Hematopoietic multipotent progenitor cell treated with erythropoietin and hydrocortisone succinate and interleukin-3 and kit ligand, for 17 days (in vitro differentiated cells): ENCODE measurements at places on chromosomes 5 and 9.
A peak's percentile ranks its signal among the peaks of the same experiment; 100 is the strongest.

DNA sequence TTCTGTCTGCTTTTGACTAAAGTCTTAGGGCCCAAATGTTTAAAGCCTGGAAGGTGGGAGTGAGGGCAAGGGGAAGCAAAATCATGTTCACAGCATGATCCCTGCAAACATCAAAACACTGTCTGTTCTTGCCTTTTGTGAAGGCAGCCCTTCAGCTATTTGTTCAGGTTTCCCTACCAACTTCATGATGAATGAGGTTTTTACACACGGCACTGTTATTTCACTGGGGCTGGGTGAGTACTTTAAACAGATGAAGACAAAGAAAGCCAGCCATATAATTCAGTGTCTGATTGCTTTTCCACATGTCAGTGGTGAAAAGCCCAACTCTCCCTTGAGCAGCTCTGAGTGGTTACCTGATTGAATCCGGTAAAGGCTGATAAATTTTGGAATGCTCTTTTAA, 224.7 kb upstream of the GRAMD2B start:
- no peak for DNase-seq

DNA sequence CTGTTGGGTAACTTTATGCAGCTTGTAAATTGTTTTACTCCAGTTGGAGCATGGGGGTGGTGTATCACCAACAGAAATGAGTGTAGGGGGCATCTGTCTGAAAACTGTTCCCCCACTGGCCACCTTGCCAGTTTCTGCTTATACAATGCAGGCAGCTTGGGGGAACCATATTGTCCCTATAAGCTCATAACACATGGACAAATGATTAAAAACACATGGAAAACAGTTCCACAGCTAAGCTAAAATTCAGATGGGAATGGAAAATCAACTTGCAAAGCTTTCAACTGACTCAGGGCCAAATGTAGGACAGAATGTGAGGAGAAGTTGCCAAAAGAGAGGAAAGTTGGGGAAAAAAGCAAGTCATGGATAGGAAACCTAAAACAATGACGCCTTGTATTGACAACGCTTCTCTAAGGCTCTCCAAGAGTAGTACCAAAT, 7.9 kb upstream of the CER1 start:
- DNase-seq, result no peak

DNA sequence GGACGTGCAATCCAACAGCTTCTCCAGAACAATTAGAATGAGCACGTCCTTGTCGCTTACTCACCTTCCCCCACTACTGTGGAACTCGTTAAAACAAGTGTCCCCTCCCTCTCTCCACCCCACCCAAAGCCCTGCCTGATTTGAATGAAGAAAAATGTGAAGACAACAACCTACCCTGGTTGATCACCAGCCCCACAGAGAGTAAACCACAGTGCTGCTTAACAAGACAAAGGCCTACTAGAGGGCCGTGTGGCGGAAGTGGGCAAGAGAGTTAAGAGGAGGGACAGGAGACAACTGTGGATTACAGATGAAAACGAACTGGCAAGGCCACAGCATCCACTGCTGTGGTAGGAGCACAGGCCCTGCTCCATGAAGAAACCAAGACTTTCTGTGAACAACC, 51.1 kb downstream of the CDK5RAP2 start:
- no peak for DNase-seq

- peak; percentile 6 for DNase-seq
These were observed 59.4 kb upstream of the RAPGEF1 start for GRCh38 chr9:131799177-131799823.

GRCh38 chr5:112691758-112692157, 45.9 kb upstream of the APC start:
- peak; percentile 77 for DNase-seq

GRCh38 chr5:163813900-163814299, 308.5 kb downstream of the MAT2B start:
- no peak for DNase-seq

DNA sequence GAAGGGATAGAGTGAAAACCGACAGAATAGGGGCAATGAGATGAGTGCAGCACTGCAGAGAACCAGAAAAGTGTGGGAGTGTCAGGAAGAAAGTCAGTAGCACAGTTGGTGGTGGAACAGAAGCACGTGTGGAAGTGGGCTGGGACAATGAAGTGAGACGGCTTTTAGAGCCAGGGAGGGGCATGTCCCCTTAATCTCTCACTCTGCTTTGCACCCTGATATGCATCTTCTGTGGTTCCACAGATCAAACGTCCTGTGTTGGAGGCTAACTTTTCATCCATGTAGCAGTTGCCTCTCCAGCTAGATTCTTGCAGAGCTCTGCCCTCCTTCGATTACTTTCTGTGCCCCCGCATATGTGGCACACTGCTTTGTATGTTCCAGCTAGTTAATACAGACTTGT, 163.6 kb downstream of the DOCK8 start:
- no peak for DNase-seq

DNA sequence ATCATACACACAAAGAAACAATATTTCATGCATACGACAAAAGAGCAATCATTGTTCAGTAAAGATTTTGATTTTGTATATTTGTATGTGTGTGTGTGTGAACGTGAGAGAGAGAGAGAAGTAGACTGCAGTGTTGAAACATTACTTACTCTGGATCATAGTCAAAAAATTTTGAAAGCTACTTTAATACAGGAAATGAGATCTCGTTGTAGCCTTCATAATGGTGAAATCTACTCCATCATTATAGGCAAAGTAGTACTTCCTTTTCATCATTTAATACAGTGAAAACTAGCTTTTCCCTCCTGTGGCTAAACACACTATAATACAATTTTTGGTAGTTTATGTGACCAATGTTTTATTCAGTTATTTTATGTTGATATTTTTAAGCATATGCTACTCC, 1427.7 kb upstream of the C9orf72 start:
- DNase-seq, result no peak

GRCh38 chr9:95120781-95121370, 196.6 kb downstream of the FANCC start:
- no peak for DNase-seq

- no peak for DNase-seq
These were observed 423.8 kb downstream of the YTHDC2 start for GRCh38 chr5:113937301-113937700.

- no peak for DNase-seq
These were observed 84.5 kb downstream of the TTLL11 start for GRCh38 chr9:122008559-122008958.

DNA sequence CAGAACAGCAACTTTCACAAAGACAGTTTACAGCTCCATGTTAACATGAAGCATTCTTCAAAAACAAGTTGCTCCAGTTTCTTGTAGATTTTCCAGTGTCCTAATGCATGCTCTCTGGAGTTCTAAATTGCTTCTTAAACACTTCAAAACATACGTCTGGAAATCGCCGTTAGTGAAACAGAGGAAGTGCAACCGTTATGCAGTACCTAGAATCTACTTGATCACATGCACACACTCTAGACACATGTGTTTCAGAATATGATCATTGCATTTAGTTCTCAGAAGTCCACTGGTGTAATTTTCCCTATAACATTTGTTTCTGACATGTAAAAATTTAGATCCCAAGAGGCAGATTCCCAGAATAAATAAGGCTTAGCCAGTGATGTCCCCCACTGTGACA, 41.1 kb upstream of the RUFY1 start:
- no peak for DNase-seq

- no peak for DNase-seq
These were observed 7.2 kb upstream of the ZDHHC12 start for GRCh38 chr9:128731093-128731492.

- DNase-seq, result no peak
These were observed 66.9 kb downstream of the EBF1 start for GRCh38 chr5:159032656-159033350.

DNA sequence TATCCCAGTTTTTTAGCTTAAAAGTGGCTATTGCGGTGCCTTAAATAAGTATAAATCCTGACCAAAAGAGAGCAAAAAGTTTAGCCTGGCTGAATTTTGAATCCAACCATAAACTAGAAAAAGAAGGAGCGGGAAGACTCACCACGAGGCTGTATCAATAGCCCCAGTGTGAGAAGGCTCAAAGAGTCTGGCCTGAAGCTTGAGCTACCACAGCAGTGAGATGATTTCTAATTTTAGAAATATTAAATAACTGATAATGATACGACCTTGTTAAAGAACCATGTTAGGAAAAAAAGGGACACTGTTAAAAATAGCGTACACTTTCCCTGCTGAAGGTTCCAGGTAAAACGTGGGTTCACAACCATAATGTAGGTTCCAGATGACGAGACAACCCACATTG, 134.1 kb upstream of the ZNF462 start:
- DNase-seq, result no peak

- peak; percentile 21 for DNase-seq
These were observed 146.4 kb downstream of the HACD4 start for GRCh38 chr9:20884985-20885593.

DNA sequence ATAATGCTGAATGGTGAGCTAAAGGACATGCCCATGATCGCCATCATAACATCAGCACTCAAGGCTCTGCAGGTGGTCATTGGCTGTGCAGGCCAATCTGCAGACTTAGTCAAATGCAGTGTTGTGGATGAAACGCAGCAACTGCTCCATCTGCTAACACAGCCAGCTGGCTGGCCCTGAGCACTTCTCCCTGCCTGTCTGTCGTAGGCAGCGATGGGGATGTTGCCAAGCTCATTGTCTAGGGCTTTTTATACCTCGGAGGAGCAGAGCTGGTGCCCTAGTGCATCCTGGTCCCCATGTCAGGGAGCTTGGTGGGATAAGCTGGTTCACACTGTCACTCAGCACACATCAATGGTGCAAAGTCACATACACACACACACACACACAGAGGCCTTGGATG, 189.4 kb downstream of the TENT4A start:
- no peak for DNase-seq

GRCh38 chr5:133821889-133822288, 146.5 kb downstream of the C5orf15 start:
- no peak for DNase-seq

GRCh38 chr9:117104716-117105495, 310.0 kb downstream of the ASTN2 start:
- DNase-seq, result no peak

DNA sequence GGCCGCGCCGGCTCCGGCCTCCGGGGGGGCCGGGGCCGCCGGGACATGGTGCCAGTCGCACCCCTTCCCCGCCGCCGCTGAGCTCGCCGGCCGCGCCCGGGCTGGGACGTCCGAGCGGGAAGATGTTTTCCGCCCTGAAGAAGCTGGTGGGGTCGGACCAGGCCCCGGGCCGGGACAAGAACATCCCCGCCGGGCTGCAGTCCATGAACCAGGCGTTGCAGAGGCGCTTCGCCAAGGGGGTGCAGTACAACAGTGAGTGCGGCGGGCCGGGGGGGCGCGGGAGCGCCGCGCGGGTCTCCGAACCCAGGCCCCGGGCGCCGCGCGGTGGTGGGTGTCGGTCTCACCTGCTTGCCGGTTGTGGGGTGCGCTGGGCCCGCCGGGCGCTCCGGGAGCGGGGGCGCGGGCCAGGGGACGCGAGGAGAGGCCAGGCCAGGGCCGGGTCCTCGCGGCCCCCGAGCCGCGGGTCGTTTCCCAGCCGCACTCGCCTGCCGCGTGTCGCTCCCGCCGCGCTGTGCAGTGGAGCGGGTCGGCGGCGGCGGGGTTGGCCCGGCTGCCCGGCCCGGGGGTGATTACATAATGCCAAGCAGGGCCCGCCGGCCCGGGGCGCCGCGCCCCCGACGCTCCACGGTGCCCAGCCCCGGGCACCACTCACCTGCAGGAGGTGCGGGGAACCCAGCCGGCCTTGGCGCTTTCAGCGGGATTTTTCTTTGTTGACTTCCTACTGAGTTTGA, 492 bp downstream of the RABL6 start:
- DNase-seq, result peak; percentile 27

DNA sequence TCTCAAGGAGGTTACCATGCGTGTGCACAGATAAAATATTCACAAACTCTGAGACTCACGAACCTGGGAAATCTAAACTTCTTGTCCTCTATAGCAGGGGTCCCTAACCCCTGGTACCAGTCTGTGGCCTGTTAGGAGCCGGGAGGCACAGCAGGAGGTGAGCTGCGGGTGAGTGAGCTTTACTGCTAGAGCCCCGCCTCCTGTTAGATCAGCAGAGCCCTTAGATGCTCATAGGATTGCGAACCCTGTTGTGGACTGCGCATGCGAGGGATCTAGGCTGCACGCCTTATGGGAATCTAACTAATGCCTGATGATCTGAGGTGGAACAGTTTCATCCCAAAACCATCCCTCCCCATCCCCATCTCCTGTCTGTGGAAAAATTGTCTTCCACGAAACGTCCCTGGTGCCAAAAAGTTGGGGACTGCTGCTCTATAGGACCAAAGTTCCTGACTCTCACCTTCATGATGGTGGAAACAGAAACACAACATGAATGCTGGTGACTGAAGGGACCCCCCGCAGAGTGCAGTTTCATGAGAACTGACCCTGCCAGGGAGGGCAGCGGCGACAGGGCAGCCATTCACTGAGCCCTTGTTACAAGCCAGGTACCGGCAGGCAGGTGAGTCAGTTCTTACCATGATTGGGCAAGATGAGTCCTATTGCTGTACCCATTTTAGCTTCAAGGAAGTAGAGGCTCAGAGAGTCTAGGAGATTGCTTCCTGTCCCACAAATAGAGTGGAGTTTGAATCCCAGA, 181.9 kb downstream of the RGS3 start:
- no peak for DNase-seq

DNA sequence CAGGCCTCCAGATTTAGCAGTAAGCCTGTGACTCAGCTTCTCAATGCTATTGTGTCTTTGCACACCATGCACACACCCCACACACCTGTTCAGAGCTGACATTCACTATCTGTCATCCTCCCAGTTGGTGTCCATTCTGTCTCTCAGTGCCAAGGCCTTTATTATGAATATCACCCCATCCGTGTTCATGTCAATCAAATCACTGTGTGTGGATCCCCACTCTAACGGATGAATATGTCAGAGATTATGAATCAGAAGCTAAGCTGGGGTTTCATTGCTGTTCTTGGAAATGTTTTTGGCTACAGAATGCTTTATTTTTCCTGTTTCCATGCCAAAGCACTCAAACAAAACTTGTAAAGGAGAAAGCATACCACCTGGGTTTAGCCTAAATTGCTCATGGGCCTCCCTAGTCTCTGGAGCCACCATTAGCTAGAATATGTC, 9.4 kb upstream of the MAMDC2 start:
- no peak for DNase-seq

GRCh38 chr5:63794979-63795378, 167.3 kb downstream of the HTR1A start:
- no peak for DNase-seq

- peak; percentile 28 for DNase-seq
These were observed 11.7 kb downstream of the KCNV2 start for GRCh38 chr9:2729003-2729402.

- DNase-seq, result no peak
These were observed 41.6 kb upstream of the ZBTB43 start for GRCh38 chr9:126763130-126763764.

DNA sequence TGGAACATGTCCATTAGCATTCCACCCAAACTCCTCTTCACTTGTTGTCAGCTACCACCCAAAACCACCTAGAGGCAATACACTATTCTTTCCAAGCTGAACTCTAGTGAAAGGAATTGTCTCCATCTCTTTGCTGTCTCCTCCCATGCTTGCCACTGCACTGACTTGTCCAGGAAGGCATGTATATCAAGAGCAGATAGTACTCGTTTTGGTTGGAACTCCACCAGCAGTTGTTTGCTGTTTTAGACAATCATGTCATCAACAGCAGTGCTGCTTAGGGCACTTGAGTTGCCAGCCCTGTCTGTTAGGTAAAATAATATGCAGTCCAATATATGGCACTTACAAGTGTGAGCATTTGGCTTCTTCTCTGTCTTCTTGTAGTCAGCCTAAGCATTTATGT, 80.0 kb upstream of the SAP30L start:
- DNase-seq, result no peak
